GM12878 (cell line): ENCODE measurements at places on chromosomes 1 and 21. TPM values are rescaled to one million over a fixed set of nuclear protein-coding genes. Genes with fewer than 3 reads are reported as not detected.
A peak's percentile ranks its signal among the peaks of the same experiment; 100 is the strongest.

GRCh38 chr1:159849626-159850366 is 12.7 kb downstream of the VSIG8 start:
- no peaks in the 10 kb centered on the region for H3K4me1 ChIP-seq
- peaks cover 8% of the 10 kb centered on the region; the same call in 1 of the 2 replicates for H3K27me3 ChIP-seq
- H3K27ac ChIP-seq: no peak overlapping the region

DNA sequence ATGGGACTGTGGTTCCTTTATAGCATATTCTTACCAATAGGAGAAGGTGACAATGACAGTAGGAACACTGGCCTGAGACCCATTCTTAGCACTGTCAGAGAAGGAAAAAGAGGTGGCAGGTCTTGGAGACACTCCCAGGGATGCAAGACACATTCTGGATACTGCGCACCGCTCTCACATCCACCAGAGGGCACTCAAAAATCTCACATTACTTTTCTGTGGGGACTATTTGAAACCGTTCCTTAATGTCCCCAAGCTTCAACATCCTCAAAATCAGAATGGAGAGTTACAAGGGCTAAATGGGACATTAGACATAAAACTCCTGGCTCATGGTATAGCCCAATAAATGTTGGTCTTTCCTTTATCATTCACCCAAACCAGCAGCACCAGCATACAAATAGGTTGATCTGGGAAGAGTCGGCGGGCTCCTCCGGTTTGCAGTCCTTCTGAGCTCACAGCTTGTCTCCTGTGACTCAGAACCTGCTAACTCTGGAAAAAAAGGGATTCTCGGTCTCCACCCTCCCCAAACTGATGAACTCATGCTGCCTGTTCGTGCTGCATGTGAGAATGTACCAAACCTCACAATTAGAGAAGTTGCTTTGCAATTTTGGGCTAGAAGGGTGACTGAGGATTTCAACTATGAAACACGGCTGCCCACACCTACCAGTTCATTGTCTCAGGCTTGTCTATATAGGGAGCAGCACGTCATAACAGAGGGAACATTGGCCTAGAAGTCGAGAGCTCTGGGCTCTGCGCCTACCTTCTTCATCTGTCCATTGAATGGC is 40.2 kb downstream of the IL12RB2 start:
- DNase-seq: no peak
- no peaks in the 10 kb centered on the region for H3K36me3 ChIP-seq
- H3K4me3 ChIP-seq: no peak overlapping the region
- peaks cover 7% of the 10 kb centered on the region for H3K4me1 ChIP-seq

- H3K4me3 ChIP-seq: no peak overlapping the region
- H3K27me3 ChIP-seq: no peaks in the 10 kb centered on the region
- H3K4me1 ChIP-seq: peaks cover 10% of the 10 kb centered on the region
- no peaks in the 10 kb centered on the region for H3K36me3 ChIP-seq
- no peak overlapping the region for H3K27ac ChIP-seq
These were observed 4.1 kb upstream of the AGTRAP start for GRCh38 chr1:11731691-11732283.

- no peaks in the 10 kb centered on the region for H3K4me1 ChIP-seq
- H3K36me3 ChIP-seq: no peaks in the 10 kb centered on the region
- no peak overlapping the region for H3K4me3 ChIP-seq
- no peaks in the 10 kb centered on the region for H3K27me3 ChIP-seq
These were observed 705.4 kb upstream of the B3GALT2 start for GRCh38 chr1:193891788-193892187.

DNA sequence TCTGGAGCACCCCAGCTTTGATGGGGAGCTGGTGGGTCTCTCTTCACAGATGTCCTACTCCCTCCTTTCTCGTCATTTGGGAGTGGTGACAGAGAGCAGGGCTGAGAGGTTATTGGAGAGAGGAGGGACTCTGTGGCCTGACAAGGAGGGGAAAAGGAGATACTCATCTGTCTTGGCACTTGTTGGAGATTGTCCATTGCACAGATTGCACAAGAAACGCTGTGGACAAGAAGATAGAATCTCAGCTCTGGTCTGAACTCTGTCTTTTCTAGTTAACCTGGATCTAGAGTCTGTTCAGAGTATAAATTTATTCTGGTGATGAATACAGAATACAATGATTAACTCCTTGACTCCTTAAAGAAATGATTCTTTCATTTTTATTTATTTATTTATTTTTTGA is 22.4 kb upstream of the SMAP2 start:
- H3K27me3 ChIP-seq: no peaks in the 10 kb centered on the region
- H3K4me3 ChIP-seq: no peak overlapping the region
- no peaks in the 10 kb centered on the region for H3K36me3 ChIP-seq
- no peak for DNase-seq

- H3K4me3 ChIP-seq: no peak overlapping the region
- no peaks in the 10 kb centered on the region for H3K36me3 ChIP-seq
- H3K27me3 ChIP-seq: no peaks in the 10 kb centered on the region
- no peak overlapping the region for H3K27ac ChIP-seq
- no peaks in the 10 kb centered on the region for H3K4me1 ChIP-seq
These were observed 45.2 kb downstream of the CLEC20A start for GRCh38 chr1:178451529-178451928.

DNA sequence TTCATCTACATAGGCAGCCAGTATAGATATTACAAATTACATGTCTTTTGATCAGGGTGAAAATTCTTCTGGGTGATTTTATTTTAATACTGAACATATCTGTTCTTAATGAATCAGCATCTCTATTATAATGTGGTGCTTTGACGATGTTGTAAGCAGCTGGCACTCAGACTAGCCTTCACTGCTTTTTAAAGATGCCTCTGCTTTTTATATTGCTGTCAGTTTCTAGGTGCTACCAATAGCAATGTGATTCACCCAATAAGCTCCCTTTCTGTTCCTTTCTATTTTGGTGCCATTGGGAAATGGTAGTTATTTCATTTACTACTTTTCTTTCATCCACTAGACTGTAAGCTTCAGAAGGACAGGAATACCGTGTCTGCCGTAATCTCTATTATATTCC is 11.1 kb upstream of the ANGPTL1 start:
- H3K27ac ChIP-seq: no peak overlapping the region
- H3K27me3 ChIP-seq: no peaks in the 10 kb centered on the region
- no peak overlapping the region for H3K4me3 ChIP-seq
- no peak for DNase-seq
- H3K4me1 ChIP-seq: no peaks in the 10 kb centered on the region

GRCh38 chr1:240344918-240345317 is 253.2 kb downstream of the FMN2 start:
- no peaks in the 10 kb centered on the region for H3K27me3 ChIP-seq
- H3K4me3 ChIP-seq: no peak overlapping the region
- H3K4me1 ChIP-seq: no peaks in the 10 kb centered on the region
- H3K27ac ChIP-seq: no peak overlapping the region
- no peak for DNase-seq
- no peaks in the 10 kb centered on the region for H3K36me3 ChIP-seq

DNA sequence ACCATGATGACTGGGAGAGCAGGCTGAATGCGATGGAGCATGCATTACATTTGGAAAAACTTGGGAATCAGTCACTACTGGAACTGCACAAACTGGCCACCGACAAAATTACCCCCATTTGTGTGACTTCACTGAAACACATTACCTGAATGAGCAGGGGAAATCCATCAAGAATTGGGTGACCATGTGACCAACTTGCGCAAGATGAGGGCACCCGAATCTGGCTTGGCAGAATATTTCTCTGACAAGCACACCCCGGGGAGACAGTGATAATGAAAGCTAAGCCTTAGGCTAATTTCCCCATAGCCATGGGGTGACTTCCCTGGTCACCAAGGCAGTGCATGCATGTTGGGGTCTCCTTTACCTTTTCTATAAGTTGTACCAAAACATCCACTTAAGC is 9.1 kb downstream of the SNIP1 start:
- no peaks in the 10 kb centered on the region for H3K27me3 ChIP-seq
- no peak overlapping the region for H3K27ac ChIP-seq
- H3K36me3 ChIP-seq: peaks cover 6% of the 10 kb centered on the region
- DNase-seq: no peak
- no peaks in the 10 kb centered on the region; the same call in 1 of the 2 replicates for H3K4me1 ChIP-seq
- H3K4me3 ChIP-seq: no peak overlapping the region

GRCh38 chr1:183598386-183598785 is 8.1 kb upstream of the NCF2 start:
- H3K4me3 ChIP-seq: no peak overlapping the region
- H3K27ac ChIP-seq: peak overlapping the region; percentile 59
- no peaks in the 10 kb centered on the region for H3K27me3 ChIP-seq

DNA sequence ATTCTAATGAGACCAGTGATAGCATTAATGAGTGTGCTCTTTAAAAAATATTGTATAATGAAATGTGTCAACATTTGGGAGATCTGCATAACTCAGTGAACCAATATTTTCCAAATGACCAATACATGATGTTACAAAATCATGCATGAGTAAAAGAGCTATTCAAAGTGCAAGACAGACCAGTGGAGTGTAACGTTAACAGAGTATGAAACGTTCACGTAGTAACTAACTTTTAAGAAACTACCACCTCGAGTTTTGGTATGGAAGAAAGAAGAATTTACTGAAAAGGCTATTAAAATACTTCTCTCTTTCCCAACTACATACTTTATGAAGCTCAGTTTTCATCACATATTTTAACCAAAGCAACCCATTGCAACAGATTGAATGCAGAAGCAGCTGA is 9.6 kb upstream of the SLC6A9 start:
- H3K36me3 ChIP-seq: no peaks in the 10 kb centered on the region
- 0 out of 2 replicates have a peak overlapping the region, but pooled peaks have one; percentile 28 for H3K4me3 ChIP-seq
- no peak for DNase-seq
- H3K27me3 ChIP-seq: no peaks in the 10 kb centered on the region
- peaks cover 9% of the 10 kb centered on the region; the same call in 1 of the 2 replicates for H3K4me1 ChIP-seq
- H3K27ac ChIP-seq: no peak overlapping the region

DNA sequence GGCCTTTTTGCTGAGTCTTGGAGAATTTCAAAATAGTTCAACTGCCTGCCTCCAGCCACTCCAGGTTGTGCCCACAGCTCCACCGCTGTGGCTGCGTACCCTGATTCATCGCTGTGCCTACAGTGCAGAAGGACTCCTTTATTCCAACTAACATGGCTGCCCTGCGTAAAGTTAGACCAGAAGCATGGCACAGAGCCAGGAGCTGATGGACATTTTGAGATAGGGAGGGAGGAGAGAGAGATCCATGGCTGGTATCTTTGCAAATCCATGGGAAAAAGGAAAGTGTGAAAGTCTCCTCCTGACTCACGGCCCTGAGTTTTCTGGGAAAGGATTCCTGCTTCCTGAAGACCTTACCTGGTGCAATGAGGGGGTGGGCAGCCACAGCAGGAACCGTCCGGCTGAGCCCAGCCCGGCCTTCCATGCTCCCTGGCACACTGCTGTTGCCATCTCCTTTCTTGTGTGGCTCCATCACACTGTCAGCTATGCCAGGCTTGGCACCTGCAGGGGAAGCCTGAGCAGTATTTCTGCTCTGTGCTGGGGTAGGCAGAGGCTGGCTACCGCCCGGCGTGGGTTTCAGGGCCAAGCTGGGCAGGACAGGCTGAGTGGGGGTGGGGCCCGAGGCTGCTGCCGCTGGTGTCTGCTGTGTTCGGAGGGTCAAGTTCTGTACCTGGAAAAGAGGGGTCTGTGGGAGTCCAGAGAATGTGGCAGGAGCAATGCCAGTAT is 46.0 kb upstream of the A3GALT2 start:
- no peak overlapping the region for H3K4me3 ChIP-seq
- H3K36me3 ChIP-seq: no peaks in the 10 kb centered on the region
- no peaks in the 10 kb centered on the region for H3K4me1 ChIP-seq
- no peak for DNase-seq
- H3K27ac ChIP-seq: no peak overlapping the region

- no peaks in the 10 kb centered on the region; the same call in none of the 2 replicates for H3K36me3 ChIP-seq
- DNase-seq: no peak
- H3K4me3 ChIP-seq: no peak overlapping the region
- no peaks in the 10 kb centered on the region for H3K4me1 ChIP-seq
- H3K27me3 ChIP-seq: no peaks in the 10 kb centered on the region
These were observed 37.7 kb downstream of the SH3GLB1 start for GRCh38 chr1:86741947-86742572.

DNA sequence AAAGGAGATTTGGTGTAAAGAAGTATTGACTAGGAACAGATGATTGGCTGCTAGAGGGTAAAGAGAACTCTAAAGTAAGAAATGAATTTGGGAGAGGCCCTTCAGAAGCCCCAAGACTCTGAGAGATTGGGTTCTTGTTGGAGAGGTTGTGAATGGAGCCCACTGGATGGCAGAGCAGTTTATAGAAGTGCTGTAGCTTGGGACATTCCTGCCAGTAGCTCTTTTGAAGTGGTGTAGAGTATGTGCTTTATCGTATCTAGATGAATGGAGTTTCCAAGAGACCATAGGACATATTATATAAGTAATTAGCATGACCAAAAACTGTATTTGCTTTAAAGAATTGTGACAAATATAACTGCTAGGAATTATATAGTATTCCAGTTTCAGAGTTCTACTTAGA is 21.3 kb downstream of the USP25 start:
- H3K27ac ChIP-seq: no peak overlapping the region
- no peaks in the 10 kb centered on the region for H3K27me3 ChIP-seq
- no peaks in the 10 kb centered on the region for H3K36me3 ChIP-seq

DNA sequence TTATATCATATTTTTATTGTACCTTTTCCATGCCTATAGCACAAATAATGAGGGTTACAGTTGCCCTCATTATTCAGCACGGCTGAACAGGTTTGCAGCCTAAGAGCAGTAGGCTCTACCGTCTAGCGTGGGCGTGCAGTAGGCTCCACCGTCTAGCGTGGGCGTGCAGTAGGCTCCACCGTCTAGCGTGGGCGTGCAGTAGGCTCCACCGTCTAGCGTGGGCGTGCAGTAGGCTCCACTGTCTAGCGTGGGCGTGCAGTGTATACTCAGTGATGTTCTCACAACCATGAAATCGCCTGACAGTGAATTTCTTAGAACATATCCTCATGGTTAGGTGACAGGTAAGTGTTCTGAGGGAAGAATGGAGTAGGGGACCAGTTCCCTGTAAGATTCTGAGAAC is 84.9 kb downstream of the DYRK1A start:
- H3K4me3 ChIP-seq: no peak overlapping the region
- H3K27me3 ChIP-seq: no peaks in the 10 kb centered on the region
- no peak for DNase-seq
- peaks cover 2% of the 10 kb centered on the region; the same call in 1 of the 2 replicates for H3K36me3 ChIP-seq
- H3K4me1 ChIP-seq: no peaks in the 10 kb centered on the region

DNA sequence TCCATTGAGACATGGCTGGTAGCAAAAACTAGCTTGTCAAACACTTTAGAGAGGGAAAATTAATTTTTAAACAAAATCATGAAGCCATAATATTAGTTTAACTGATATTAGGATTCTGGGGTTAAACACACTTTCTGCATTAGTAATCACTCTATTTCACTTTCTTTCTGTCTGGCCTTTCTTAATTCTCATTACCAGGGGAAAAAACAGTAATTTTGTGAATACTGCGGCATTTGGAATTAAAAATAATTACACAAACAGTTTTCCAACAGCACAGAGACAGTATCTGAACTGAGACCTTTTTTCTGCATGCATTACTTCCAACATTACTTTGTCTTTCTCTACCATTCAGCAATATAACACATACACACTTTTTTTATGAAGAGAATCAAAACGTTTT is 190.6 kb downstream of the MRPL39 start:
- no peak for DNase-seq
- peaks cover 28% of the 10 kb centered on the region for H3K4me1 ChIP-seq
- no peaks in the 10 kb centered on the region for H3K27me3 ChIP-seq
- H3K36me3 ChIP-seq: peaks cover 2% of the 10 kb centered on the region

- H3K36me3 ChIP-seq: no peaks in the 10 kb centered on the region
- no peak for DNase-seq
- H3K27ac ChIP-seq: no peak overlapping the region
These were observed 117.2 kb upstream of the IGSF21 start for GRCh38 chr1:17990401-17990800.

- H3K27me3 ChIP-seq: no peaks in the 10 kb centered on the region
- no peaks in the 10 kb centered on the region for H3K36me3 ChIP-seq
- H3K4me1 ChIP-seq: no peaks in the 10 kb centered on the region
These were observed 2.7 kb upstream of the ADAMTS1 start for GRCh38 chr21:26847921-26848320.

ICOSLG gene
- total RNA-seq: 15.1 and 16.4 TPM in 2 replicates

SLC2A1 gene
- 59.5 and 62.7 TPM in 2 replicates for total RNA-seq

ROR1 gene
- total RNA-seq: 0.05 and 0.08 TPM in 2 replicates

RASAL2 gene
- total RNA-seq: 0.21 and 0.61 TPM in 2 replicates

CDK11B gene
- total RNA-seq: 24.0 and 24.2 TPM in 2 replicates

CD84 gene
- 10.4 and 14.2 TPM in 2 replicates for total RNA-seq

IL19 gene
- not detected in 2 replicates for total RNA-seq

ZFP69 gene
- total RNA-seq: 4.3 and 4.4 TPM in 2 replicates
